SK-MEL-5 (cell line): ENCODE measurements at places on chromosomes 4 and X.

DNA sequence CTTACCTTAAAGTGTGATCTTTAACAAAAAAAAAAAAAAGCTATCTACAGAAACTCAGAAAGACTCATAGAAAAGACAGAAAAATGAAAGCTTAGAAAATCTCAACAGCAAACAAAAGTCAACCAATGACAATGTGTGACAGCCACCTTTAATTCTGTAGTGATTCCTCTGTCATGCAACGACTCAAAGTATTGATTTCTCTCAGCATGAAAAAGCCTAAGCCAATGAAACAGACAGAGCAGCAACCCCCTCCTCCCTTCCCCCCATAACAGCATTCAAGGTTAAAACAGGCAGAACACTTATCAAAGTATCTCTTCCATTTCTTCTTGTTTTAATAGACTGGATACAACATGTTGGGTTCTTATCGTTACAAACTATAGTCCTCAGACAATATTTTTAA is 112.5 kb downstream of the MAB21L2 start:
- DNase-seq = no peak

- peak; percentile 18 for DNase-seq
Measured at GRCh38 chr4:4333265-4333706, 43.2 kb downstream of the ZBTB49 start.

DNA sequence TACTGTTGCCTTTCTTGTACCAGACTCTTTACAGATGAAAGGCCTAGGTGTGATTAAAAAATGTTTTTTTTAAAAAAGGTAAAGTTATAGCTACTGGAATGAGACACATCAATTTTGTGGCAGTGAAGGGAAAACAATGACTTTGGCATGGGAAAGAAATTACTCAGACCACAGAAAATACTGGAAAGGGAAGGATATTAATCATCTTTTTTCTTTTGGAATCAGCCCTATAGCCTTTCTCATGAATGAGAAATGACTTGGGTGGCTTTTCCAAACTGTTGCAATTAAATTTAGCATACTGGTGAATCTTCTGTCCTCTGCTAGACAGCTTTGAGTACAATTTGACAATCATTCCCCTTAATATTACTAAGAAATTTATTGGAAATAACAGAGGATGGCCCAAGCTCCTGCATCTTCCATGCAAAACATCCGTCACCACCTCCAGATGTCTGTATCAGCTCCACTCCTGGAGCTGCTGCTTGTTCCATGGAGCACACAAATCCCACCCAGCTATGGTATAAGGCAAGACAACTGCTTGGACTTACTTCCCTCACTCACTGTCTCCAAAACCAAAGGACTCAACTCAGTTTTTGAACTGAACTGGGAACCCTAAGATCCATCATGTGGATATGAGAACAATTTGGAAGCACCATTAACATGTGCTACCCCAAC is 97.6 kb upstream of the ARSJ start:
- DNase-seq = no peak

GRCh38 chr4:158613046-158613445 is 58.6 kb downstream of the C4orf46 start:
- DNase-seq = no peak

DNA sequence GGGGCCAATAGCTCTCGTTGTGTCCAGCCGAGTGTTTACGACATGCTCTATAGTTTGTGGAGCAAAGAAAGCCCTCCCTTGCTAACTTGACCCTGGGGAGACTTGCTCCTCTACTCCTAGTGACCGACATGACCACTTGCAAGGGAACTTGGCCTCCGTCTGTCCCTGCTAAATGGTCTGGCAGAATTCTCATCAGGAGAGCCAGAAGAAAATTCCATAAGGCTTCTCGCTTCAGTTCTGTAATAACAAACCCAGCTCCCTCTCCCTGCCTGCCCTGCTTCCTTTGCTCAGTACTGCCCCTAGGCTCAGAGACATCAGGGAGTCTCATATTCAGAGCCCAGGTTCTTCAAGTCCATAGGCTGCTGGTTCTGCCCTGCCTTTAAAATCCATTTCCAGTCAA is 13.0 kb downstream of the DOCK11 start:
- DNase-seq = no peak

GRCh38 chr4:71186566-71187403 is 152.0 kb upstream of the SLC4A4 start:
- peak; percentile 13 for DNase-seq

DNA sequence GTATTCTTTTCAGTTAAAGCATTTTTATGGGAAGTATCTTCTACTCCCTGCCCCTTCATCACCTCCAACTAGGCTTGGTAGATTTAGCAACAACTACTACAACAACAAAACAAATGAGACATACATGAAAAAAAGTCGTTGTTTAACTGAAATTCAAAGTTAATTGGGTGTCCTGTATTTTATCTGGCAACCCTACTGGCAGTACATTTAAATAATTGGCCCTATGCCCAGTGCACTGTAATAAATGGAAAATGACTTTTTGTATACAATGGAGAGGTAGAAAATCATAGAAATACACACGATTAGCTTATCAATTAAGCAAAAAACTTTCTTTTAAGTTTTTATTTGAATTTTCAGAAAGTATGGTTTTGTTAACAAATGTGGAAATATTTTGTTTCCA is 21.4 kb upstream of the CLGN start:
- DNase-seq = no peak

DNA sequence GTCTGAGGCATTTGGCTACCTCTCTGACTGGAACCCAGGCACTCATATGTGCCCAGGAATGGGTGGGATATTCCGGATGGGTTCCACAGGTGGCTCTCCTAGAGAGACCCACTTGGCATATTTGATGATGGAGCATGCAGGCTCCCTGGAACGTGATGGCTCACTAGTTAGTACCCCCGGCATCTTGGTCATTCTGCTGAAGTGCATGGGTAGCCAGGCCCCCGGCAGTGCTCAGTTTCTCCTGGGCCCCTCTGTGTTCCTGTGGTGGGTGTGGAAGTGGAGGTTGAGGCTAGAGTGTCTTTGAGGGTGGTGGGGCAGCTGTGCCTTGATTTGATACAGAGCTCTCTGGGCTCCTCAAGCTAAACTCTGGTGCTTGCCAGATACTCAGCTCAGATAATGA is 29.4 kb downstream of the NBDY start:
- DNase-seq = no peak

GRCh38 chr4:165378745-165379677 is at the start of gene CPE:
TSS of gene CPE (plus strand) at chr4:165379008. CDS start at chr4:165379222, 214 bp downstream.
- peak; percentile 46 for DNase-seq
